ENCODE measurements at places on chromosomes 4 and X.

DNA sequence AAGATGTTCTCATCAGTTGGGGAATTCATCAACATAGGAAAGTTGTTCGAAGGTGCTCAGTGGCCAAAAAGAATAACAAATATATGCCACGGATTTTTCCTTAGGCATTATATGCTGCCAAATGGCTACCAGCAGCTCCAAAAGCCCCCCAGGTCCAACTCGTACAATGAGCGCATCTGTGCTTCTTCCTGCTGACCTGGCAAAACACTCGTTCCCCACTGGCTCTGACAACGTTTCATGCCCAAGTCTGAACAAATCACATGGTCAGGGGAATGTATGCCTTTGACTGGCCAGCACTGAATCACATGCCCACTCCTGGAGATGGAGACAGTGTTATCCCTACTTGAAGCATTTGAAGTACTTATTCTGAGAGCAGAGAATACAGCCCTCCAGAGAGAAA, 59.9 kb upstream of the SPP1 start:
- DNase-seq, result no peak

GRCh38 chrX:81120258-81120935, 81.3 kb downstream of the HMGN5 start:
- peak; percentile 25 for DNase-seq

GRCh38 chr4:169015186-169015623, 5.2 kb upstream of the CBR4 start:
- DNase-seq, result no peak

DNA sequence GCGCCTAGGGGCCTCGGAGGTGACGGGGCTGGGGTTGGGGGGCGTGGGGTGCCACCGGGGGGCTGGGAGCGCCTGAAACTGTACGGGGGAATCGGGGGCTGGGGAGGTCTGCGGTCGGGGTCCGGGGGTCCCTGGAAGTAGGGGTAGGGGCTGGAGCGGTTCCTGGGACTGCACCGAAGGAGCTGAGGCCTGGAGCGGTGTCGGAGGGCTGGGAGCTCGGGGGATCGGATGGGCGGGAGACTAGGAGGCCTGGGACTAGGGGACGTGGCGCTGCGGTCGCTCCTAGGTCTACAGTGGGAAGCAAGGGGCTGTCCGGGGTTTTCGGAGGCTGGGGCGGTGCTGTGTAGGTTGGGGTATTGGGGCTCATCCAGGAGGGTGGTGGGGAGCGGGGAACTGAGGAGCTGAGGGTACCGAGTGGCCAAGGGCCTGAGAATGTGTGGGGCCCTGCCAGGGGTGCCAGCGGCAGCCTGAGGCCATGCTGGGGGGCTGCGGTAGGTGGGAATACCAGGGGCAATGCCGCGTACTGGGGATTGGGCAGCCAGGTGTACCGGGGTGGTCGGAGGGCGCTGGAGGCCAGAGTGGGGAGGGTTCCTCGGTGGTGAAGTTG, 562 bp downstream of the AKAP17A start:
- DNase-seq, result no peak

GRCh38 chr4:13701937-13702446, 74.5 kb upstream of the BOD1L1 start:
- DNase-seq, result peak; percentile 29

DNA sequence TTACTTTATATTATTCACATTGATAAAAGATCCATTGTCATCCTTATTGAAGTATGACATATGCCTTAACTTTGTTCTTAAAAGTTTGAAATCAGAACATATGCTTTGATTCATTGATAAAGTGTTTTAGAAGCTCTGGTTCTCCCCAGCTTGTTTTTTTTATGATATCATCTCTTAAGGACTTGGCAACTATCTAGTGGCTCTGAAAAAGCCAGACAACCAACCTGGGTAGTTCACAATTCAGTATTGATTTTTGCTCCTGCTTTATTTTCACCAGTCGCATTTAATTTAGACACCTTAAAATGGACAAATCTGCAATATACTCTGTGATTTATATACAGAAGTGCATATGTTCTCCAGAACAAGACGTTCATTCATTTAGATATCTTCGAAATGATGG, 70.1 kb downstream of the GRIA2 start:
- no peak for DNase-seq

All from hematopoietic multipotent progenitor cell treated with erythropoietin and hydrocortisone succinate and interleukin-3 and kit ligand, for 6 days (in vitro differentiated cells).